ENCODE measurements at places on chromosomes 11 and 22.

GRCh38 chr11:103875855-103876510, 160.5 kb upstream of the DDI1 start:
- no peak for DNase-seq

DNA sequence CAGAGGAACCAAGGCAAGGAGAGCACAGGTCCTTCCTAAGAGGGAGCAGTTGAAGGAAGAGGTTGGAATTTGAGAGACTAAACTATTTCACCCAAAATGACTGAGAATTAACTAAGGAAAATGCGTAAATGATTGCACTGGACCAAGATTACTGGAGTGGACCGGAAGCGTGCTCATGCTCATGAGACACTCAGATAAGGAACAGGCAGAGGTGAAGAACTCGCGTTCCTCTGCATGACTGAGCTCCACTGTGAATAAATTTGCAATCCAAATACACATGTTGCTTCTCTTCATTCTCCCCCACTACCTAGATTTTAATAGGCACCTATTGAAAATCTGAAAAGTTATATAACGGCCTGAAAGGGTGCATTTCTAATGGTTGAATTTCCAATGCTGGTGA, 207.0 kb downstream of the KIRREL3 start:
- no peak for DNase-seq

DNA sequence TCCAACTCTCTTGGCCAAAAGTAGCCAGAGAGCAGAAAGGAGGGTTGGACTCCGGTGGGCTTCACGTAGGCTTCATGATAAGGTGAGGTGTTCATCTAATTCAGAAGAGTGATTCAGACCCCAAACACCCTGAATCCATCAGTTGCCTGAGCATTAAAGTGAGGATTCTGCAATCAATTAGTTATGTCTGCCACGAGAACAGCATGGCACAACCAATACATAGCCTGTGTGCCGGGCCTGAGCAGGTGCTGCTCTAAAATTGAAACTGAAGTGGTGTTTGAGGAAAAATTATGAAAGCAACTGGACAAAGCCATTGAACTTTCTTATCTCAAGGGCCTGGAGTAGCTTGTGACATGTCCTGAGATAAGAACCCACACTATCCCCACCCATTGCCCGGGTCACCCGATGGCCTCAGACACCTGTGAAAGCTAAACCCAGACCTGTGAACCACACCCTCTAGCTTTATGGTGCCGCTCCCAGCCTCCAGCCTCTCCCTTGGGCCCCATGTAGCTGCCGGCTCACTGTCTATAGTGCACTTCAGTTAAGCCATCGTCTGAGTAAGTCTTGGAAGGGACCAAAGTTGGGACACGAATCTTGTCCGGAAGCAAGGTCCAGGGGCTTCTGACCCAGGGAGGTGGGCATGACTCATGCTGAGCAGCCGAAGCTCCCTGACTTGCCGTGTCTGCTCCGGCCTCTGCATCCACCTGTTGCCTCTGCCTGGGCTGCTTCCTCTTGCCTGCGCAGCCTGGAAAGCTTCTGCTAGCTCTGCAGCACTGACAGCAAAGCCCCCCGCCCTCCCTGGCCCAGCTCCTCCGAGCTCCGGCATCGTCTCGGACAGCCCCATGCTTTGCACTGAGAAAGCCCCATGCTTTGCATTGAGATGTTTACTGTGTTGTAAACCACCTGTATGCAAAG, 5.7 kb upstream of the MYEOV start:
- no peak for DNase-seq

- no peak for DNase-seq
These were observed 58.2 kb downstream of the MYEOV start for GRCh38 chr11:69352166-69352565.

- no peak for DNase-seq
These were observed 46.0 kb upstream of the IGLL5 start for GRCh38 chr22:22841598-22841997.

GRCh38 chr22:37697538-37697835, 639 bp downstream of the TRIOBP start:
- DNase-seq = no peak

DNA sequence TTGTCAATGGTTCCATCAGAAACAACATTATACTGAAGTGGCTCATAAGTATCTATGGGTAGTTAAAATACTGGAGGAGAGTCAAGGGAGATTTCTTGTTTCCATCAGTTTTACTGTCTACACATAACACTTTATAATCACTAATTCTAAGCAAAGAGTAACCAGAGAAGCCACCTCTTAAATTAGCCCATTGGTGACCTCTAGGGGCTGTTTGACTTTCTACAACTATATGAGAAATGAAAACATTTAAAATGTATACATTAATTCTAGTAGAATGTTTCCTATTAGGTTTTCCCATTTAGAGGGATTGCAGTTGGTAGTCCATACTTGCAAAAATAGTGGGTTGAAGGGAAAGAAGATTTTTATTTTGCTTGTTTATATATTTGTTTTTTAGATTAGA, 504.3 kb downstream of the FAM181B start:
- DNase-seq = no peak

DNA sequence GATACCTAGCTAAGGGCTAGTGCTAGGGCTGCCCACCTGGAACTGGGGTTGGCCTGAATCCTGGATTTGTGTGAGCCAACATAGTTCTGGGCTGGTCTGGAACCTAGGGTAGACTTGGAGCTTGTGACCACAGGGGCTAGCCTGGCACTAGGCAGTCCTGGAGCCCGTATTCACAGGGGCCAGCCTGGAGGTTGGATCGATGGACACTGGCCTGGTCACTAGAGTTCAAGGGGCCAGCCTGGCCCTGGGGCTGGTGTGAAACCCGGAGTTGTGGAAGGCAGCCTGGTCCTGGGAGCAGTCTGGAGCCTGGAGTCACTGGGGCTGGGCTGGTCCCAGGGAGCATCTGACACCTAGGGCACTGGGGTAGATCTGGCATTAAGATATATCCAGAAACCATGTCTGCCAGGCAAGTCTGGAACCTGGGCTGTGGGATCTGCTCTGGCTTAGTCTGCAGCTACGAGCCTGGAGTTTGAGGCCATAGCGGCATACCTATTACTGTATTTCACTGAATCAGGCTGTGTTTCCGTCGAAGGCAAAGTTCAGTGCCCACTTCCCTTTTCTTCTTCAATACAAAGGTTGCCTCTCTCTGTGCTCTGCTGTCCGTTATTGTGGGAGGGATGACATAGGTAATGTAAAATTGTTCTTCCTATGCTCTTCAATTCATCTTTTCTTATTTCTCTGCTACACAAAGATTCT, 9.1 kb upstream of the GLYATL1B start:
- no peak for DNase-seq

- no peak for DNase-seq
These were observed 29.9 kb downstream of the GLB1L2 start for GRCh38 chr11:134361661-134362060.

DNA sequence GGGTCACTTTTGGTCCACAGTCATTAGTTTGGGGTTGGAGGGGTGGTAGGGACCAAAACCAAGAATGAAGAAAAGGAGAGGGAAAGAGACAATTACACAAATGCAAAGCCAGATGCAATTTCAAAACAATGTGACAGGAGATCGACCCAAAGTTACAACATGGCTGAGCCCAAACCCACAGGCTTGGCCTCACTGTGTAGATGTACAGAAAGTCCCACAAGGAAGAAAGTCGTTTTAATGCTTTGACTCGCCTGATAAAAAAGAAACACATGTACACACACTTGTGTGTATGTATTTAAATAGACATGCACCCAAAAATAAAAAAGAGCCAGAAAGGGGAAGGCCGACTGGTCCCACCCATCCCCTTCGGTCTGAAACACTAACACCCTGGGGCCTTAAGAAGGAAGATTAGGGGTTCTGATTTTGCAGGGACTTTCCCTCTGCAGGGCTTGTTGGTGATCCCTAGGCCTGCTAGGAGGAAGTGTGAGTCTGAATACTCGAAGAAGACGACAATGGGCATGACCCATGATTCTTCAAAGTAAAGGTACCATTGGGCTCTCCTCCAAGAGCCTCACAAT, 104.1 kb downstream of the ETS1 start:
- DNase-seq = no peak

- DNase-seq = no peak
These were observed 40.1 kb downstream of the BID start for GRCh38 chr22:17734187-17734586.

DNA sequence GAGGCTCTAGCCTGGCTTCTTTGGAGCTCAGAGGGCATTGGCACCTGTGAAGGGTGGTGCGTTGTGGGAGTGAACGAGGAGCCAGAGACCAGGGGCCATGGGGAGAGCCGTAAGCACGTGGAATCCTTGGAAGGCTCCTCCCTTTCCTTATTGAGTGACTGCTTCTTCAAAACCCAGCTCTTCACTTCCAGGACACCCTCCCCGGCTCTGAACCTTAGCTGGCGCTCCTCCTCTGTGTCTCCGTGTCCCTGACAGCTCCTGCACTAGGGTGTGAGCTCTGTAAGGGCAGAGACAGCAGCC, 26.3 kb downstream of the POLR3H start:
- no peak for DNase-seq

- DNase-seq = peak; percentile 65
These were observed 429 bp downstream of the SLC39A13 start for GRCh38 chr11:47408598-47409439.

GRCh38 chr11:58061813-58062212, 31.1 kb downstream of the OR6Q1 start:
- DNase-seq = no peak

GRCh38 chr11:27468995-27469695, 3.4 kb downstream of the LGR4 start:
- DNase-seq = no peak

DNA sequence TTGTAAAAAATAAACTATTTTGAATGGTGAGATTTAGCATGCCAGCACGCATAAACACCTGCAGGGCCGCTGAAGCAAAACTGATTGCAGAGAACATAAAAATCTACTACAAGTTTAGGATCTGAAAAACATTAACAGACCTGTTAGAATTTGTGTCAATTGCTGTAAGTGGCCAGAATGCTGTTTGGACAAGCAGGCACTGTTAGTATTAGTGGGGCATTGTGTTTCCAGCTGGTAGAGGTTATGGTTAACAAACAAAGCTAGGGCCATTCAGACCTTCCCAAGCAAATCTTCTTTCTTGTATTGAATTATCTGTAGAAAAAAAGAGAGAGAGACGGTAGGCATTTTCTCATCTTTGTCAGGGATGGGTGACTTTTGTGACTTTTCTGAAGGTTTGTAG, 57.6 kb upstream of the OLFML1 start:
- no peak for DNase-seq

DNA sequence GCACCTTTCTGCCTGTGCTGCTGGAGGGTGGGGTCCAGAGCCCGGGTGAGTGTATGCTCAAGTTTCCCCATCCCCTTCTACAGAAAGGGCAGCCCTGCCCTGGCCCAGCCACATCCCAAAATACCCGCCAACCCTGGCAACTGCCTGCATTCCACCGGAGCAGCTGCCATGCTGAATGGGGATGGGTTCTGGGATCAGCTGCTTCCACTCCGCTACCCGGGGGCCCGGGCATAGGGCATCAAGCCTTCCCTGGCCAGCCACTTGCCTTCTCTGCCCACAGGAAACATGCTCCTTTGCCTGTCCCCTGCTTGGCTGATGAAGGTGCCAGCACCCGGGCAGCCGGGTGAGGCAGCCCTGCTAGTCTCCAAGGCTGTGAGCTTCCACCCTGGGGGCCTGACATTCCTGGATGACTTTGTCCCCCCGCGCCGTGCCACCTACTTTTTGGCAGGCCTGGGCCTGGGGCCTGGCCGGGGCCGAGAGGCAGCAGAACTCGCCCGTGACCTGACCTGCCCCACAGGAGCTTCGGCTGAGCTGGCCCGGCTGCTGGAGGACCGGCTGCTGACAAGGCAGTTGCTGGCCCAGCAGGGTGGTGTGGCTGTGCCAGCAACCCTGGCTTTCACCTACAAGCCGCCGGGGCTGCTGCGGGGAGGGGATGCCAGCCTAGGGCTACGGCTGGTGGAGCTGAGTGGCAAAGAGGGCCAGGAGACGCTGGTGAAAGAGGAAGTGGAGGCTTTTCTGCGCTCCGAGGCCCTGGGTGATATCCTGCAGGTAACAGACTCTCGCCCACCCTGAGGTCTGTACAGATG, 3.2 kb downstream of the CARNS1 start:
- DNase-seq = no peak

- no peak for DNase-seq
These were observed 602 bp upstream of the AQP11 start for GRCh38 chr11:77589181-77589520.

- DNase-seq = no peak
These were observed 75.5 kb downstream of the MICAL2 start for GRCh38 chr11:12185914-12186313.

- DNase-seq = no peak
These were observed 1.4 kb downstream of the ZC3H12C start for GRCh38 chr11:110094298-110095285.

- DNase-seq = peak; percentile 26
These were observed 57.8 kb downstream of the ENDOD1 start for GRCh38 chr11:95147364-95147905.

DNA sequence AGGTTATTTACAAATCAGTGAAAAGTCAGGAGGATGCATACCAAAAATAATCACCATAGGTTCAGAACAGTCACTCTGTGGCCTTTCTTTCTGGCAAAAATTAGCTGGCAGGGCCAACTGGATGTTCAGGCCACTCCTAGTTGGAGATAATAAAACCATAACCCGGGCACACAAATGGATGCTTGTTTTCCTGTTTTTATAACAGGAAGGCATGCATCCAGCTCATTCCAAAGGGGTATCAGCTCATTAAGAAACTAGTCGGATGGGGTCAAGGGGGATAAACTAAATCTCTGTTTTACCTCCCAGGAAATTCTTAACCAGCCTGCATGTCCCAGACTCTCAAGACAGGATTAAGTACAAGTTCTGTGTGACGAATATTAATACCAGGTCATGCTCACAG, 81.0 kb downstream of the FBXO7 start:
- no peak for DNase-seq

- peak; percentile 89 for DNase-seq
These were observed at the start of gene ATG16L2 for GRCh38 chr11:72814286-72815109. ATG16L2 (plus strand) TSS chr11:72814411; CDS start chr11:72814446, 35 bp downstream.

DNA sequence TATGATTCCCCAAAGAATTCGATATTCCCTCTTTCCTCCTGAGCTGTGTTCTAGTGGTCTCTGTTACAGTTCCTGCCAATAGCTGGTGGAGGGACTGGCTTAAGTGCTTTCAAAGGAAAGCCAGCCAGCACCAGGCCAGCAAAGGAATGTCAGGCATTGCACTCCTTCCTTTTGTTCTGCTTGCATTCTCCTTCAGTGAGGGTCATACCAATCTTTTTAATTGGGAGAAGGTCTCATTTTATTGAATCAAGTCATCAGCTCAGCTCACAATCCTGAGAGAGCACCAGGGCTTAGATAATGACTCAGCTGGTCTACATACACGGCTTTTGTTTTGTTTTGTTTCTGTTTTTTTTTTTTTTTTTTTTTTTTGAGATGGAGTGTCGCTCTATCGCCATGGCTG, 222.9 kb downstream of the NAV2 start:
- no peak for DNase-seq

DNA sequence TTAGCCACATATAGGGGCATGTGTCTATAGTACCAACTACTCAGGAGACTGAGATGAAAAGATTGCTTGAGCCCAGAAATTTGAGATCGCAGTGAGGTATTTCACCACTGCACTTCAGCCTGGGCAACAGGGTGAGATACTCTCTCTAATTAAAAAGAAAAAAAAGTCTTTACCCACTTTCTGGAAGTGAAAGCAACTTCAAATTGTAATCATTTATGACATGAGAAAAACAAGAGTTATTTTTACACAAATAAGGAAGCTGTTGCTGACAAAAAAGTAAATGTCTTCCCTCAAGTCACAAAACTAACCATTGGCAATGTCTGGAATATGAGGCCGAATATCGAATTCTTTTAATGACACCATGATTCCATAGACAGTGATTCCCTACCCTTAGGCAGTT, 71.4 kb downstream of the GLYATL1 start:
- DNase-seq = no peak

- no peak for DNase-seq
These were observed 80.8 kb downstream of the ME3 start for GRCh38 chr11:86591631-86592030.

- DNase-seq = no peak
These were observed 1.8 kb downstream of the CD82 start for GRCh38 chr11:44566952-44567875.
